ENCODE measurements at places on chromosomes 5 and 9. TPM values are rescaled to one million over a fixed set of nuclear protein-coding genes. Genes with fewer than 3 reads are reported as not detected.

Gene PFN3
- not detected for total RNA-seq

Gene TEX48
- total RNA-seq, result not detected

Gene INVS
- total RNA-seq, result 7.3 TPM

Gene SOX30
- 0.57 TPM for total RNA-seq

Gene GOLM1
- 0.89 TPM for total RNA-seq

Gene MYOT
- total RNA-seq, result not detected

Gene NR5A1
- not detected for total RNA-seq

Gene FREM1
- total RNA-seq, result not detected

Gene SLC46A2
- total RNA-seq, result not detected

Gene OTP
- total RNA-seq, result not detected

Gene CMYA5
- 0.07 TPM for total RNA-seq

Gene ANKDD1B
- total RNA-seq, result not detected

Gene ASS1
- 12.4 TPM for total RNA-seq

Gene NUTM2F
- total RNA-seq, result not detected

Gene SMIM33
- total RNA-seq, result 0.14 TPM

Gene PCDHAC2
- total RNA-seq, result not detected

Gene GPX3
- total RNA-seq, result not detected

Gene CERCAM
- total RNA-seq, result 0.33 TPM

Gene ARL10
- total RNA-seq, result 3.9 TPM

Gene SLC27A6
- not detected for total RNA-seq

Gene BHMT2
- not detected for total RNA-seq

Gene SPATA24
- total RNA-seq, result 7.4 TPM

Gene BAAT
- total RNA-seq, result not detected

Gene ADAMTS13
- 3.0 TPM for total RNA-seq

Gene KIF24
- total RNA-seq, result 4.5 TPM

Gene LCN6
- total RNA-seq, result not detected

Gene NTRK2
- 0.02 TPM for total RNA-seq

Gene ZNF169
- total RNA-seq, result 5.1 TPM

Gene SLC36A2
- total RNA-seq, result not detected

Gene STKLD1
- 0.41 TPM for total RNA-seq
